ENCODE measurements at places on chromosomes 12 and 14. TPM values are rescaled to one million over a fixed set of nuclear protein-coding genes. Genes with fewer than 3 reads are reported as not detected.

DNA sequence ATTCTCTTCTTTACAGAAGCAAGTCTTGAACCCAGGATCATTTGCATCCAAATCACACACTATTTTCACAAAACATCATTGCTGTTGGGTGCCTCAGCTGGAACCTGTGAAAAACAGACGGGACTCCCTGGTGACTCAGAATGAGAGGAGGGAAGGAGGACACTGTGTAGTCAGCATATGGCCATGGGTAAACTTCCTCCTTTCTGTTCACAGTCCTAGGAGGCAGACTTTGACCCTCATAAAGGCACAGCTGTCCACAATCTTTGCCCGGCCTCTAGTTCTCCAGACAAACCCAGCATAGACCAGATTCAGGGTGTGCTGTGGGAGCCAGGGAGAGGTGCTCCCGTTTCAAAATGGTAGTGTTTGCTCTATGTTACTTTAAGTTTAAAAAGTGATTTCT is 62.0 kb downstream of the DYRK2 start:
- peak; percentile 95 for DNase-seq

The IQSEC3 gene
- not detected for total RNA-seq

The EFS gene
- not detected for total RNA-seq

DNA sequence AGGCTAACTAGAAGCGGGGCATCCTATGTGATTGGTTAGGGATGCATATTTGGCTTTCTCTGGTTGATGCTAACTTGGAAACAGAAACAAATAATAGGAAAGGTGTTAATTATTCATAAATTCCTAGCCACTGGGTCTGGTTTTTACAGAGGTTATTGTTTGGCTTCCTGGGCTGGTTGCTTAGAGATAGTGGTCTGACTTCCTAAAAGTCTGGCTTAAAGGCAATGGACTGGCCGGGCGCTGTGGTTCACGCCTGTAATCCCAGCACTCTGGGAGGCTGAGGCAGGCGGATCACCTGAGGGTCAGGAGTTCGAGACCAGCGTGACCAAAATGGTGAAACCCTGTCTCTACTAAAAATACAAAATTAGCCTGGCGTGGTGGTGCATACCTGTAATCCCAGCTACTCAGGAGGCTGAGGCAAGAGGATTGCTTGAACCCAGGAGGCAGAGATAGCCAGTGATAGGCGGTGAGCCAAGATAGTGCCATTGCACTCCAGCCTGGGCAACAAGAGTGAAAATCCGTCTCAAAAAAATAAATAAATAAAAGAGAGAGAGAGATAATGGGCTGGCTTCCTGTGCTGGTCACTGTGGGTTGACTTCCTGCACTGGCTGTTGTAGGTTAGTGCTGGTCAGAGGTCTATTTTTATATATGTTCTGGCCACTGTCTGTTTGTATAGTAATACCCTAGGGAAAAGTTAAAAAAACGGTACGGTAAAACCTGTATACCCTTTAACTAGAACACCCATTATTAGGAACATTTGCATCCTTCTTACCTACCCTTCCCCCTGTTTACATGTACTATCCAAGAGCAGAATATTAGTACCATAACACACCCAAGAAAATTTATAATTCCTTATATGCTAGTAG is 24.1 kb downstream of the OR6S1 start:
- no peak for DNase-seq

The RNASE11 gene
- not detected for total RNA-seq

The TCL1B gene
- total RNA-seq = not detected

Measured in HT-29 (cell line).